Nephron progenitor cell (in vitro differentiated cells): ENCODE measurements at places on chromosomes 7 and 10.

DNA sequence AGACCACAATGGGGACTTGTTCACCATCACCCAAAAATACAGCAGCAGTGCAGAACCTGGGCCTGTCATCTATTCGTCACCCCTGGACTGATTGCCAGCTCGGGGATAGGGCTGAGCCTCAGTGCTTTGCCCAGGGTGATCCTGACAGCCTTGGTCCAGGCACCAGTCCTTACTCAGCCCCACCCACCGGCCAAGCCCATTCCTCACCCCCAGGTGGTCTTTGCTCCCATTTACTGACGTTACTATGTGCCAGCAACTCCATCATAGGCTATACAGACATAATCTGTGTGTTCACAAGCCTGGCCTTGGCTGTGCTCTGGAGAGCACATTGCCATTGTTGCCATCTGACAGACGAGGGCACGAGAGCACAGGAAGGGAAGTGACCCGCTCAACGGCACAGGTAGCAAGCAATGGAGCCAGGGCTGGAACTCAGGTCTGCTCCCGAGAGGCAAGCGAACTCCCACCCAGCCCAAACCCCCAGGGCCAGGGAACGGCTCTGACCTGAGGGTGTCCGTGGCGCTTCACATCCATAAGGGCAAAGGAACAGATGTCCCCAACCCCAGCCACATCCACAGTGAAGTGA lies 6.8 kb downstream of the ATG9B start:
- H3K36me3 ChIP-seq = peaks cover 11% of the 10 kb centered on the region
- H3K4me3 ChIP-seq = peak overlapping the region; percentile 72
- no peak for DNase-seq
- peaks cover 63% of the 10 kb centered on the region for H3K4me1 ChIP-seq
- peaks cover 42% of the 10 kb centered on the region for H3K27me3 ChIP-seq

- H3K4me1 ChIP-seq = no peaks in the 10 kb centered on the region
- H3K27ac ChIP-seq = no peak overlapping the region
- no peak overlapping the region for H3K4me3 ChIP-seq
- DNase-seq = no peak
- H3K27me3 ChIP-seq = no peaks in the 10 kb centered on the region
Observed at GRCh38 chr7:134842062-134842461, 62.6 kb downstream of the CALD1 start.

DNA sequence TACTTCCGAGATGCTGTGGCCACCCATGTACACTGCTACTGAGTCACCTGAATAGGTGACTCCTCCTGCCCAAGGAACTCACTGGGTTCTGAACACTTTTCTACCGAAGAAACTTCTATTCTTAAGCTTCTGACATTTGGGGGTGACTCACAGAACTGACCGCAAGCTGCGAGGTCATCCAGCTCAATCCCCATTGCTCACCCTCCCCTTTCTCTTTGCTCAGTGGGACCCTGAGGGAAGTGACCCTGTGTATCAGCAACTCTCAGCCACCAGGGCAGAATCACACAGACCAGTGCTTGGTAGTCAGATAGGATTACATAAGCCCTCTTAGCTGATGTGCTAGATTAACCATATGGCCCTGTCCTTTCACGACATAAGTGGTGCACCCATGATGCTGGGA lies 46.3 kb downstream of the INSYN2A start:
- peaks cover 38% of the 10 kb centered on the region for H3K4me1 ChIP-seq
- H3K27me3 ChIP-seq = no peaks in the 10 kb centered on the region
- peaks cover 6% of the 10 kb centered on the region for H3K36me3 ChIP-seq
- no peak overlapping the region for H3K27ac ChIP-seq
- no peak overlapping the region for H3K4me3 ChIP-seq

- no peak for DNase-seq
- peak overlapping the region; percentile 26 for H3K27ac ChIP-seq
- no peak overlapping the region for H3K4me3 ChIP-seq
- peaks cover 26% of the 10 kb centered on the region for H3K4me1 ChIP-seq
Observed at GRCh38 chr10:85635650-85636049, 730.9 kb downstream of the GRID1 start.

DNA sequence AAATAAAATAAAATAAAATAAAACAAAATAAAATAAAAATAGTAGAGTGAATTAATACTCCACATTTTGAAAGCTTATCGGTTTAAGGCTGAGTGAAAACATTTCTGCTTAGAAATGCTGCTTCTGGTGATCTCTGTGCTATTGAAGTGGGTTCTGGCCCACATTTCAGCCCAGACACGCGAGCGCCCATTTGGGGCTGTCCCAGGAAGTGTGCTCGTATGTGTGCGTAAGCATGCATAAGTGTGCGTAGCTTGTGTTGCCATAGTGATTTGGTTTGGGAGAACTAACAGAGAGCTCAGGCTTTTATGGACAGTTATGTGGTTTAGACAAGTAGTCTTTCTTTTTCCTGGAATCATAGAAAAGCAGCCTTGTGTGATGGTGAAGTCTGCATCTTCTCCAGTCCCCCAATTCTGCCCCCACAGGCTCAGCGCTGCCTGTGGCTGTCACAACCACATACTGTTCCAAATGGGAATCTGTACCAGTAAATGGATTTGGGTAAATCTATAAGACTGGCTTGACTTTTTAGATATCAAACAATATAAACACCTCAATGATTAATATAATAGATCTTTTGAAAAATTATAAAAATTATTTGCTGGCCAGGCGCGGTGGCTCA lies 29.8 kb upstream of the PURB start:
- H3K27me3 ChIP-seq = peaks cover 23% of the 10 kb centered on the region
- H3K4me1 ChIP-seq = peaks cover 10% of the 10 kb centered on the region
- DNase-seq = no peak
- no peak overlapping the region for H3K27ac ChIP-seq
- no peaks in the 10 kb centered on the region for H3K36me3 ChIP-seq
- no peak overlapping the region for H3K4me3 ChIP-seq

GRCh38 chr7:77626586-77627308 lies 69.5 kb upstream of the RSBN1L start:
- H3K4me1 ChIP-seq = no peaks in the 10 kb centered on the region
- H3K4me3 ChIP-seq = no peak overlapping the region
- peaks cover 62% of the 10 kb centered on the region for H3K36me3 ChIP-seq
- peak overlapping the region; percentile 21 for H3K27ac ChIP-seq
- no peak for DNase-seq

DNA sequence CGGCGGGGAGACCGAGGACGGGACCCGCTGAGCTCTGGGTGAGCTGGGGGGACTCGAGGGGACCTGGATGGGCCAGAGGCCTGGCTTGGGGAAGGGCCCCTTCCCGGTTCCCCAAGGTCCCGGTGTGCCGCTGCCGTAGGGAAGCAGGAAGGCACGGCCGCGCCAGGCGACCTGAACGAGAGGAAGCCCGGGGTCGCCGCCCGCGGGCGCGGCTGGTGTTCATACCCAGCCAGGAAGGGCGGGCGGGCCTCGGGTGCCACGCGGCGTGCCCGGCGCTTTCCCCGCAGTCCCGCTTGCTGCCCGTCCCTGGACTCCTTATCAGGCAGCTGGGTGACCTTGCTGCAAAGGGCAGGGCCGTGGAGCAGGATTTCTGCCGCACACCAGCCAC lies 38.0 kb downstream of the ZNF777 start:
- no peaks in the 10 kb centered on the region for H3K4me1 ChIP-seq
- peaks cover 3% of the 10 kb centered on the region for H3K27me3 ChIP-seq
- no peak for DNase-seq

GRCh38 chr7:151336027-151336708 lies 5.4 kb upstream of the NUB1 start:
- no peak overlapping the region for H3K27ac ChIP-seq
- peaks cover 47% of the 10 kb centered on the region for H3K27me3 ChIP-seq
- no peak for DNase-seq
- no peak overlapping the region for H3K4me3 ChIP-seq
- no peaks in the 10 kb centered on the region for H3K4me1 ChIP-seq

DNA sequence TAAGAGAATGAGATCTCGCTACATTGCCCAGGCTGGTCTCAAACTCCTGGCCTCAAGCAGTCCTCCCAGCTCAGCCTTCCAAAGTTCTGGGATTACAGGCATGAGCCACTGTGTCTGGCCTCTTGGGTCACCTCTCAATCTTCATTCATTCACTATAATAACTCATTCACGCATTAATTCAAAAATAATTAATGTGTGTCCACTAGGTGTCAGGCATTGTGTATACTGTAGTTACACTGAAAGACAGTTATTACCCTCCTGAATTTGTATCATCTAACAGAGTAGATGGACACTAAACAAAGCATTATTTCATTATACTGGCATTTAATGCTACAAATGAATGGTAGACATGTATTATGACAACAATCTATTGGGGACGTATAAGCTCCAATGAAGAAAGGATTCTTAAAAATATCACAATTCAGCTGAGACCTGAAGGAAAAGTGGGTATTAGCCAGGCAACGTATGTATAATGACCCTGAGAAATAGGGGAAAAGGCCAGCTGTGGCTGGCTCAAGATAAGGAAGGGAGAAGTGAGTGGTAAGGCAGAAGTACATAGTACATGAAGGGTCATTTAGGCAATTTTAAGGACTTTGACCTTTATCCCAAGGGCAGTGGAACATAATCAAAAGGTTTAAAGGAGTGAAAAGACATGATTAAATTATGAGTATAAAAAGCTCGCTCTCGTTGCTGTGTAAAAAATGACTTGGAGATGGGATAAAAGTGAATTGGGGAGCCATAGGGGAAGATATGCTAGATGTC lies 150.7 kb downstream of the BTAF1 start:
- H3K27me3 ChIP-seq = peaks cover 6% of the 10 kb centered on the region
- peak overlapping the region; percentile 5 for H3K27ac ChIP-seq
- H3K4me1 ChIP-seq = no peaks in the 10 kb centered on the region
- H3K4me3 ChIP-seq = no peak overlapping the region
- no peak for DNase-seq

DNA sequence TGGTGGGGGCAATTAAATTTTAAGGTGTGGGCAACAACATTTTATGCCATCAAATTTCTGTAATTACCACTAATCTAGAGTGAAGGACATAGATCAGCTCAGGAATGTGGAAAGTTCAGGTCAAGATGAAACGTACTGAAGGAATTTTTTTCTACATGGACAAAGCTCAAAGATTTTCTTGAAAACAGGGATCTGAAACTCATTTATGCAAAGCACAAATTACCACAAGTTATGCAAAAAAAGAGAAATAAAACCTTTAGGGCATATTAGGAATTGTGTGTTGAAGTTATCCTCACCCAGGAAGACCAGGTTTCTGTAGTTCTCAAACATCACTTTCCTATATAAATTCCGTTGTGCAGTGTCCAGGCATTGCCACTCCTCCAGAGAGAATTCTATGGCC lies 18.9 kb downstream of the ZNF680 start:
- H3K27me3 ChIP-seq = no peaks in the 10 kb centered on the region
- no peak overlapping the region for H3K4me3 ChIP-seq
- H3K36me3 ChIP-seq = peaks cover 90% of the 10 kb centered on the region
- DNase-seq = no peak

DNA sequence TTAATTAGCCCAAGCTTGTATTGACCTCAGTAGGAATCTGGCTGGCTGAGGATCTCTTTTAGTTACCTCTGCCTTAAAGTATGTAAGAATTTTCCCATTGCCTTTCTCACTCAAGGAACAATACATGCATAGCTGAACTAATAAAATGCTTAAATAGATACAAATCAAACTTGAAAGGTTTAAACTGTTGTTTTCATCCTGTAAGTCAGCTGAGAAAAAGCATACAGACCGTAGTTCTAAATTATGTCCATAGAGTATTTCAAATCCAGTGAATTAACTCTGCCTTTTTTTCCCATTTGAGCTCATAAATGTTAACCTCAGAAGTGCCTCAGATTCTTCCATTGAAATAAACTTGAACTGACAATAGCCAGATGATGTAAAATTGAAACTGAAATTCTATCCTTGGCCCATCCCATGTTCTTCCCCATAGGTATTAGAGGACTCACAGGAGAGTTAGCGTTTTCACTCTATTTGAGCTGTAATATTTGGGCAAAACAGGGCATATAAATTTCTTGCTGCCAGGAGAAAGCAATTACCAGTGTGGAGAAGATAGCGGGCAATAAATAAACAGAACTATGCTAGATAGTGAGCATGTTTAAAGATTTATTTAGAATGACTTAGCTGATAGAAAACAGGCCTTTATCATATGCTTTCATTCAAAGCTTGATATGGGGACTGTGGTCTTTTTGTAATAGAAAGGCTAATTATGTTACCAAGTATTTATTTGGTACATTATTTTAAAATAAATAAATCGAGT lies 163.7 kb downstream of the WNT2 start:
- H3K36me3 ChIP-seq = no peaks in the 10 kb centered on the region
- no peaks in the 10 kb centered on the region for H3K27me3 ChIP-seq
- H3K27ac ChIP-seq = no peak overlapping the region
- H3K4me3 ChIP-seq = no peak overlapping the region
- DNase-seq = no peak

- H3K4me3 ChIP-seq = peak overlapping the region; percentile 93
- peak overlapping the region; percentile 99 for H3K27ac ChIP-seq
- H3K27me3 ChIP-seq = peaks cover 3% of the 10 kb centered on the region
- H3K4me1 ChIP-seq = peaks cover 40% of the 10 kb centered on the region
- peaks cover 16% of the 10 kb centered on the region for H3K36me3 ChIP-seq
Observed at GRCh38 chr10:60943316-60944057, 498 bp downstream of the RHOBTB1 start.

DNA sequence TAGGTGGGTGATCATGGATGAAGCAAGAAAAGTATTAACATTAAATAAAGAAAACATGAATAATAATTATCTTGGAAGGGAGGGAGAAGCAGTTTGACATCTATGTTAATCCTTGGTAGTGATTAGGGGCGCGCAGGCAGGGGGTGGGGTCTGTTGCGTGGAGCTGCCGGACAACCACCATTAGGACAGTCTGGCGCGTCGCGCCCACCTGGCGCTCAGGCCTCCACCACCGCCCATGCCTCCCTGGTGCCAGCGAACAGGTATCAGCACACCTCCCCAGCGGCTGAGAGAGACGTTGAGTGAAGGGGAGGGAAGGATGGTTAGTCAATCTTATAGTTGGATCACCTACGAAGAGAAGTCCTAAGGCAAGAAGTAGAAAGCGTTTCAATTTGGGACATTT lies 94.2 kb upstream of the CDK1 start:
- H3K4me3 ChIP-seq = no peak overlapping the region
- H3K4me1 ChIP-seq = no peaks in the 10 kb centered on the region
- H3K27me3 ChIP-seq = peaks cover 4% of the 10 kb centered on the region
- no peaks in the 10 kb centered on the region for H3K36me3 ChIP-seq
- H3K27ac ChIP-seq = no peak overlapping the region

GRCh38 chr7:69676247-69676646 lies 78.0 kb downstream of the AUTS2 start:
- DNase-seq = no peak
- no peaks in the 10 kb centered on the region for H3K27me3 ChIP-seq
- H3K4me3 ChIP-seq = no peak overlapping the region
- peaks cover 76% of the 10 kb centered on the region for H3K4me1 ChIP-seq

- DNase-seq = peak; percentile 66
- H3K36me3 ChIP-seq = peaks cover 15% of the 10 kb centered on the region
- H3K4me1 ChIP-seq = peaks cover 63% of the 10 kb centered on the region
- H3K27ac ChIP-seq = peak overlapping the region; percentile 58
- H3K27me3 ChIP-seq = peaks cover 44% of the 10 kb centered on the region
Observed at GRCh38 chr10:110209454-110209925, 2.1 kb downstream of the MXI1 start.

DNA sequence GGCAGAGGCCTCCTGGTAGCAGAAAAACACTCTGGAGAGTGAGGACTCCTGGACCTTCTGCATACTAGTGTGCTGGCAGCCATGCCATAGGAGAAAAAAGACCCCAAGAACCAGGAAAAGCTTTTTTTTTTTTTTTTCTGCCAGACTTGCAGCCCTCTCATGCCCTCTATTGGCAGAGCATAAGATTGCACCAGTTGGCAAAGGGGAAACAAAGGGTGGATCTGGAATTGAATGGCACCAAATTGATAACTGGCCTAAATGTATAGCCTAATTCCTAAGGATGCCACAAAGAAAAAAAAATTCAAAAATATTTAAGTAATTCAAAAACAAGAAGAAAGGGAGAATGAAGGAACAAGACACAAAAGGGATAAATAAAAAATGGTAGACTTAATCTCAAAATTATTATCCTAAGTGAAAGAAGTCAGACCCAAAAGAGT lies 112.5 kb upstream of the GHITM start:
- peaks cover 5% of the 10 kb centered on the region for H3K27me3 ChIP-seq
- H3K36me3 ChIP-seq = peaks cover 7% of the 10 kb centered on the region
- peak; percentile 45 for DNase-seq
- no peaks in the 10 kb centered on the region for H3K4me1 ChIP-seq
